ENCODE measurements at places on chromosomes 11 and 22. TPM values are rescaled to one million over a fixed set of nuclear protein-coding genes. Genes with fewer than 3 reads are reported as not detected.

DNA sequence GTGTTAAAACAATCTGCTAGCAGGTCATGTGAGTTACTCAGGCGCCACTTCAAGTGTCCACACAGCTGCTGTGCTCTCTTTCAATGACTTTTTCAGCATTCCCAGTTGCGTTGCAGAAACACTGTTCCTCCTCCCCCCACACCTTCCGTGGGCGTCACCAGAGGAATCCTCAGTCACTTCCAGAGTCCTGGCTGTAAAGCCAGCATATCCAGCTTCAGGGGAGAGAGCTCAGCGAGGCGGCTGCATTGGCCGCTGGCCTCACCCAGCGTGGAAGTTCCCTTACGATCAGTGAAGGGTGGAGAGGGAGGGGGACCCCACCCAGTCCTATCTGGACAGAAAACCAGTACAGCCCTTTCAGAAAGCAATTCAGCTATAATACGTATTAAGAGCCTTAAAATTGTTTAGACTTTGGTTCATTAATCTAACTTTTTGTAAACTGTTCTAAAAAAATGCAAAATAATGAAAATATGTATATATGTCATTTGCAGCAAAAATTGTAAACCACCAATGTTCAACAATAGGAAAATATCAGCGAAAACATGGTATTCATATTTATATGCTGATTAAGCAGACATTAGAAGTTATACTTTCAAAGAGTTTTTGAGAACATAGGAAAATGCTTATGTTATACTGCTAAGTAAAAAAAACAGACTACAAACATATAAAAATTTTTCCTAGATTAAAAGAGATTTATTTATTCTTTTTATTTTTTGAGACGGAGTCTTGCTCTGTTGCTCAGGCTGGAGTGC lies 2.8 kb upstream of the ANO9 start:
- H3K4me1 ChIP-seq = peaks cover 10% of the 10 kb centered on the region
- no peaks in the 10 kb centered on the region for H3K36me3 ChIP-seq
- peaks cover 8% of the 10 kb centered on the region for H3K27me3 ChIP-seq
- no peak overlapping the region for H3K4me3 ChIP-seq

- H3K36me3 ChIP-seq = no peaks in the 10 kb centered on the region
- no peak for DNase-seq
- H3K27ac ChIP-seq = no peak overlapping the region
- peaks cover 6% of the 10 kb centered on the region for H3K4me1 ChIP-seq
- peaks cover 35% of the 10 kb centered on the region for H3K27me3 ChIP-seq
Measured at GRCh38 chr11:77136074-77136473, 8.0 kb downstream of the MYO7A start.

GRCh38 chr22:50677493-50678217 lies 5.0 kb downstream of the SHANK3 start:
- H3K4me1 ChIP-seq = peaks cover 4% of the 10 kb centered on the region
- H3K27ac ChIP-seq = no peak overlapping the region
- peaks cover 25% of the 10 kb centered on the region for H3K27me3 ChIP-seq
- H3K4me3 ChIP-seq = no peak overlapping the region

GRCh38 chr11:3056296-3057068 lies 741 bp downstream of the CARS1 start:
- H3K27ac ChIP-seq = peak overlapping the region; percentile 88
- peaks cover 20% of the 10 kb centered on the region for H3K36me3 ChIP-seq
- H3K4me1 ChIP-seq = peaks cover 35% of the 10 kb centered on the region
- H3K4me3 ChIP-seq = peak overlapping the region; percentile 92
- peak; percentile 76 for DNase-seq

The RFPL2 gene
- total RNA-seq = not detected

The GNAZ gene
- 0.83 TPM for total RNA-seq

The HIRA gene
- 45.0 TPM for total RNA-seq

The TMPRSS6 gene
- total RNA-seq = 7.1 TPM

The TTC36 gene
- 0.65 TPM for total RNA-seq
